Mucosa of descending colon (tissue), 3 donors: ENCODE measurements at places on chromosomes 6 and 20. TPM values are rescaled to one million over a fixed set of nuclear protein-coding genes. Genes with fewer than 3 reads are reported as not detected.

TINAG gene
- 55.5 TPM for total RNA-seq

DNA sequence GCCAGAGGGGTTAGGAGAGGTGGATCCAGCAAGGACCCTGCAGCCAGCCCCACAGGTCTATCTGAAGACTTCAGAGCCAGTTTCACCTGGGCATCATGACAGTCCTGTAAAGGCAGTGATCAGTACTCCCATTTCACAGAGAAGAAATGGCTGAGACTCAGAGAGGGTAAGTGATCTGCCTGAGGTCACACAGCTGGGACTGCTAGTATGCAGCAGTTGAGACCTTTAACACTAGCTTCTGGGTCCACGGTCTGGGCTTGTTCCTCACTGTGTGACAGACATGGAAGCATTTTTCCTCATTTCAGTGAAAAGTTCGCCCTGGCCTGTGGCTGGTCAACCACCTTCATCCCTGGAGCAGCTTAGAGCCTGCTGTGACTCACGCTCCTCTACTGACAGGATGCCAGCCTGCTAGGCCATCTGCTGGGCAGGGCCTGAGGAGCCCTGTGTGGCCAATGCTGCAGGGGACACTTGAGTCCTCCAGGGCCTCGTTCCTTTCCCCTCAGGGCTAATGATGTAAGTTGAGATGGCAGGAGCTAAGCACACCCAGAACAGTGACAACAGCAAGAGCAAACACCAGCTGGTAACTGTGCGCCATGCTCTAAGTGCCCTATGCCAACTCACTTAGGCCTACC lies 192.0 kb downstream of the LRFN2 start:
- no peak for DNase-seq

DNA sequence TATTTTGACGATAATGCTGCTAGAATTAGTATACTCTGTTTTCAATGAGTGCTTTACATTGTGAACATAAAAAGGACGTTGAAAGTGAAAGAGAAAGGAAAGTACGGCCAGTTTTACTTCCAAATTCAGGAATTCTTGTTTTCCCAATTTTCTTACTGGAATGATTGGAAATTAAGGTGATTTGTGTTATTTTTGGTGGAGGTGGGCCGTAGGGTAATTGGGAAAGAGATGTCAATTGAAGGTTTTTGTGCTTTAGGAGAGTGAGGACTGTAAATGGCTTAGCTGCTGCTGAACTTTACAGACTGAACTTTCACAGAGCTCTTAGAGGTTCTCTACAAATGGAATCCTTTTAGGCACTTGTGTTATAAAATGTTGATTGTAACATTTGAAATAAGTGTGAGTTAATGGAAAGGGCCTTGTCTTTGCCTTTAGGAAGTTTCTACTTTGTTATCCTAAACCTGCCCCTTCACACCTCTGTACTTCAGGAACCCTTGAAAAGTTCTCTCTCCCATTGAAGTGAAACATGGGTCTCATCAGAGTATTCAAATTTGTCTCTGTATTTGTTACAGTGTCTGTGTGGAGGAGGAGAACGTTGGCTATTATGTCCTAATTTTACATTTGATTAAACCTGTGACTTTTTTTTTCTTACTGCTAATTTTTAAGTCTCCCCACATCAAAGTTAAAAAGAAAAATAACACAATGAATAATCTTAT lies 256.4 kb downstream of the ARID1B start:
- DNase-seq, result no peak

DNA sequence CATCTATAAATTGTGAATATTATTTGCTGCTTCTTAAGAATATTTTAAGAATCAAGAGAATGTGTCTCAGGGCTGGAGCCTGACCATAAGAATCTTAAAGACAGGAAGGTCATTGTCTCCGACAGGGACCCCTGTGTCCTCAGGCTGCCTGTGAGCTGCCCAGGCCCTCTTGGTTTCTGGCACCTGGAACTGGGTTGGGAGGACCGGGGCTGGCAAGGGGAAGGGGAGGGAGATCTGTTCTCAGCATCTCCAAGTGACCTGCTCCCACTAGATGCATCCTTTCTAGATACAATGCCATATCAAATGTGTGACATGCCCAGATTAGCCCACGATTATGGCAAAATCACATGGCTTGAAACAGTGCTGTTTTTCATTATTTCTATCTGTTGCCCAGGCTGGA lies 110.5 kb downstream of the SCML4 start:
- DNase-seq, result no peak

GRCh38 chr6:147825848-147826247 lies 317.4 kb downstream of the SAMD5 start:
- no peak for DNase-seq

DNA sequence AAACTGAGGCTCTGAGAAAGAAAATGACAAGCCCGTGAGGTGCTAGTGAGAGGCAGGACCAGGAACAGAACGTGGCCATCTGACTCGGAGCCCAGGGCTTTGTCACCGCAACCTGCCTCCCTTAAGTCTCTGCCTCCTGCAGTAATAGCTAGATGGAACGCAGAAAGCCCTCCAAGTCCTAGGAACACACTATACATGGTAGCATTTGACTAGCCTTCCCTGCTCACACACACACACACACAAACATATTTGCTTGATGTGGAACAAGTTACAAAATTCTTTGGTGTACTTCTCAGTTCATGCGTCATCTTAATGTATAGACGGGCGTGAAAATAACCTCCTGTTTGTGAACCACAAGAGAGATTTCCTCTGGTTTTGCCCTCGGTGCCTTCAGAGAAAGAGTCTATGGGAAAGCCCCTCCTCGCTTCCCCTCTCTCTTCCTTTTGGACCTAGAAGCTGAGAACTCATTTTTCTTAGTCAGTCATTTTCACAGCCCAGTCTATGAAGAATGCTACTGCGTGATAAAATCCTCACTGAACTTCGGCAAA lies 38.8 kb downstream of the C6orf52 start:
- no peak for DNase-seq

NOTCH4 gene
- 10.5 TPM for total RNA-seq

- DNase-seq, result no peak
These were observed 551.3 kb upstream of the CDH4 start for GRCh38 chr20:60700728-60701127.
